Right atrium auricular region (tissue), 2 donors: ENCODE measurements at places on chromosomes 4 and X.

- no peak for DNase-seq
These were observed 33.9 kb downstream of the RTL3 start for GRCh38 chrX:78624962-78625909.

GRCh38 chrX:54044126-54044876 lies at the start of gene PHF8:
Gene PHF8 (minus strand): TSS chrX:54044473. CDS start chrX:54042728, 1,745 bp downstream.
- DNase-seq = peak; percentile 94

GRCh38 chrX:19174401-19175025 lies 52.2 kb upstream of the ADGRG2 start:
- DNase-seq = peak; percentile 66

- DNase-seq = no peak
These were observed 24.9 kb downstream of the TKTL2 start for GRCh38 chr4:163448540-163449203.

GRCh38 chr4:42331914-42332368 lies 65.3 kb upstream of the SHISA3 start:
- DNase-seq = peak; percentile 69

DNA sequence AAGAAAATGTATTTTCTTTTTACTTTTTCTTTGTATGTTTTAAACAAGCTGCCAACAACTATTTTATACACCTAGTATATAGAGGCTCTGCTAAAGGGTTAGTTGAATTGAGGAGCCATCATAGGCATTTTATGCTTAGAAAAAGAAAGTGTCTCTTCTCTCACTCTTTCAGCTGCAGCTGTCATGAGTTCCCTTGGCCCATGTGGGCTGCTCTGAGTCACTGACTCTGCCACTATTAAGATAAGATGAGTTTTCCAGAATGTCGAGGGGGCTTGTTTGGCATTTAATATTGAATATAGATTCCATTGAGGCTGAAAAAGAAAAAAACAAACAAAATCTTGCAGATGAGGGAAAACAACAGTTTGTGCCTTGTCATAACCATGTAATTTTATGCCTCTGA lies 126.0 kb upstream of the PAQR3 start:
- no peak for DNase-seq

GRCh38 chr4:123362103-123362502 lies 34.5 kb upstream of the SPRY1 start:
- no peak for DNase-seq

DNA sequence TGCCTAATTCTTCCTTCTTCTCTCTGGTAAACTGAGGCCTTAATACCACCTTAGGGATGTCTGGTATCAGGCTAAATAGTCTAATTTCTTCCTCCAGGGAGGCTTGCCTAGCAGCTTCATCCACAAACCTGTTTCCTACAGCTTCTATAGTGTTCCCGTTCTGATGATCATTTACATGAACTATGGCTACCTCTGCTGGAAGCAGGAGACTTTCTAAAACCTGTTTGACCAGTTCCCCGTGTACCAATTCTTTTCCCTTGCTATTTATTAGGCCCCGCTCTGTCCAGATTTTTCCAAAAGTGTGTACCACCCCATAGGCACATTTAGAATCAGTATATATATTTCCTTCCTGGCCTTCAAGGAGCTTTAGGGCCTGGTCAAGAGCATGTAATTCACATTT lies 5.8 kb upstream of the USP38 start:
- DNase-seq = no peak

DNA sequence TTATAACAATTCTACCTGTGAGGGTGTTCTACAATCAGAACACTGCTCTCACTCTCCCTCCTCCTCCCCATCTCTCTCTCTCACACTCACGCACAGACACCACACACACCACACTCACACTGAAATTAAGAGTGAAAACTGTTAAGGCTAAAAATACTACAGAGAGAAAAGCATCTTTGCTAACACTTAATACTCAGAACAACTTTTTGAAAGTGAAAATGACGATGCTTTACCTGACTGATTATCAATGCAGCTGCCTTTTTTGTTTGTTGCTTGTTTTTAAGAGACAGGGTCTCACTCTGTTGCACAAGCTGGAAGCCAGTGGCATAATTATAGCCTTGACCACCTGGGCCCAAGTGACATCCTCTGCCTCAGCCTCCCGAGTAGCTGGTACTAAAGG lies 222.4 kb downstream of the APBB2 start:
- no peak for DNase-seq

DNA sequence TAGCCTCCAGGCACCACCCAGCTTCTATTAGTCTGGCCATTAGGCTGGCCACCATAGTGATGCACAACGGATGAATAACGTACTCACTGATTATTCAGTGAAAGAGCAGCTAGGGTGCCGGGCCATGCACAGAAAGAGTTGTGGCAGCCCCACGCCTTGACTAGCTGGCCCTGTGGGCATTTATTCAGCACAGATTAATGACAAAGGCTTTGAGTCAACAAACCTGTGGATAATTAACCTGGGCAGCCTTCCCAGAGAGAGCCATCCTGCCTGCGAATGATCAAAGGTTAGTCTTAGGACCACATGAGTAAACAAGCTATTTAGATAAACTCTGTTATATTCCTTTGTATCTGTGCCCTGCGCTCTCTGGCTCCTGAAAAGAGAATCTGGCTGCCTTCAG lies 37.2 kb downstream of the MAP9 start:
- no peak for DNase-seq

- DNase-seq = no peak
These were observed 1300.2 kb downstream of the RAPGEF2 start for GRCh38 chr4:160403081-160403480.

- no peak for DNase-seq
These were observed 4.7 kb downstream of the HS3ST1 start for GRCh38 chr4:11424000-11424399.

DNA sequence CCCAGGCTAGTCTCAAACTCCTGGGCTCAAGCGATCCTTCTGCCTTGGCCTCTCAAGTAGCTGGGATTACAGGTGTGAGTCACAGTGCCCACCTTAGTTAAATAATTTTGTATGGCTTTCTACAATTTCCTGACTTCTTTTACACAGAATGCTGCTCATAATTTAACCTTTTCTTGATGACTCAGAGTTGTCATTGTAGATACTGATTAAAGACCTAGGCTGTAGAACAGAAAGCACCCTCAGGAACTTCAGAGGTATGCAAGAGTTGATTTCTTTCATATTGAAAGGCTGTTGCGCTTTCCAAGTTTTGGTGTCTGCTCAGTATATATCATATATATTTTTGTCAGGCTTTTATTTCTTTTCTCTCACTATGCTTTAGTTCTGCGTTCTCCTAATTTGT lies 21.1 kb upstream of the GPR34 start:
- DNase-seq = no peak

DNA sequence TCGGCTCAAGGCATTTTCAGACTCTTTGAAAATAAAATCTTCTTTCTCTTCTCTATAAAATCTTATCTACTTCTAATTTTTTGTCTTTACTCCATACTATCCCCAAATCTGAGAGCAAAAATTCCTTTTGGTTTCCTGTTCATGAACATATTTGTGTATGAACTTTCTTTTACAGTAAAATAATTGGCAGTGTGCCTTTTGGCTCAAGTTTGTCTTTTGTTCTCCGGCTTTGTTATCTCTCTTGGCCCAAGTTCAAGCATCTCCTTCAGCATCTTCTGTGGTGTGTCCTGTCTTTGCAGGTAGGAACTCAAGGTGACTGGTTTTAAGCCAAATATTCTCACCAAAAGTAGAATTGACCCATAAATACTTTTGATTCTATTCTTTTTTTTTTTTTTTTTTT lies 276.6 kb upstream of the FAT1 start:
- no peak for DNase-seq

DNA sequence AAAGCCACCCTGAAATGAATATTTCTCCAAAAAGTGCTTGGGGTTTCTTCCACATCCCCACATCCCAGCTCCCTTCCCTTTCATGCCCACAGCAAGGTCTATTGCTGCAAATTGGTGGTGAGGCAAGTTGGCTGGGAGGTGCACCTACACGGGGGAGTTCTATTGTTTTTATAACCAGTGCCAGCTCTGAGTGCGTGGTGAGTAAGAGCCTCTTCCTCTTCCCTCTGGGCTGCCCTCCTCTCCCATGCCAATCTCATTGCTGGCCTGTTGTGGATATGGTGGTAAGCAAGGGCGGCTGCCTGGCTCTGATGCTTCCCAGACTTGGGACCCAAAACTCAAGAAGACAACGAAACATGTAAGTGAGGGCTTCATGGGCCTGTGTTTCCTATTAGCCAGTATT lies 204.3 kb downstream of the SHROOM3 start:
- no peak for DNase-seq

GRCh38 chr4:119781044-119781443 lies 152.4 kb upstream of the PDE5A start:
- DNase-seq = no peak
